Naive thymus-derived CD4-positive, alpha-beta T cell (primary cell): ENCODE measurements at places on chromosomes 6 and 20.
A peak's percentile ranks its signal among the peaks of the same experiment; 100 is the strongest.

GRCh38 chr20:25389858-25390537 is 637 bp downstream of the ABHD12 start:
- peak; percentile 16 for DNase-seq

DNA sequence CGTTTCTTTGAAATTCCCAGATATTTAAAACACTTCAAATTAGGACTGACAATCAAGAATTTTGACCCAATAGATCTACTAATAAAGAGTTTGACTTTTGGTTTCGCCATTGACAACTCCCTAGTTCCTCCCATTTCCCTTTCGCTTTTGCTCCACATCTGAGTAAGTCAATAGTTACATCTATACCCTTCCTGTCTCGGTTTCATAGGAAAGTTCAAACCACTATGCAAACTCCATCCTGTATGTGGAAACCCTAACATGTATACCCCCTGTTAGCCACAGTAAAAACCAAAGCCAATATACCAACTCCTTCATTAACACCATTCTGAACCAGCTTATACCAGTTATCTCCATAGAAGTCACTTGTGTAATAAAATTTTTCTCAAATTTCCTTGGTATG is 311.1 kb downstream of the MMUT start:
- DNase-seq, result no peak

GRCh38 chr20:48945840-48946514 is 24.5 kb downstream of the ARFGEF2 start:
- no peak for DNase-seq

- DNase-seq, result no peak
Measured at GRCh38 chr6:35036828-35037663, 104.1 kb downstream of the TCP11 start.

DNA sequence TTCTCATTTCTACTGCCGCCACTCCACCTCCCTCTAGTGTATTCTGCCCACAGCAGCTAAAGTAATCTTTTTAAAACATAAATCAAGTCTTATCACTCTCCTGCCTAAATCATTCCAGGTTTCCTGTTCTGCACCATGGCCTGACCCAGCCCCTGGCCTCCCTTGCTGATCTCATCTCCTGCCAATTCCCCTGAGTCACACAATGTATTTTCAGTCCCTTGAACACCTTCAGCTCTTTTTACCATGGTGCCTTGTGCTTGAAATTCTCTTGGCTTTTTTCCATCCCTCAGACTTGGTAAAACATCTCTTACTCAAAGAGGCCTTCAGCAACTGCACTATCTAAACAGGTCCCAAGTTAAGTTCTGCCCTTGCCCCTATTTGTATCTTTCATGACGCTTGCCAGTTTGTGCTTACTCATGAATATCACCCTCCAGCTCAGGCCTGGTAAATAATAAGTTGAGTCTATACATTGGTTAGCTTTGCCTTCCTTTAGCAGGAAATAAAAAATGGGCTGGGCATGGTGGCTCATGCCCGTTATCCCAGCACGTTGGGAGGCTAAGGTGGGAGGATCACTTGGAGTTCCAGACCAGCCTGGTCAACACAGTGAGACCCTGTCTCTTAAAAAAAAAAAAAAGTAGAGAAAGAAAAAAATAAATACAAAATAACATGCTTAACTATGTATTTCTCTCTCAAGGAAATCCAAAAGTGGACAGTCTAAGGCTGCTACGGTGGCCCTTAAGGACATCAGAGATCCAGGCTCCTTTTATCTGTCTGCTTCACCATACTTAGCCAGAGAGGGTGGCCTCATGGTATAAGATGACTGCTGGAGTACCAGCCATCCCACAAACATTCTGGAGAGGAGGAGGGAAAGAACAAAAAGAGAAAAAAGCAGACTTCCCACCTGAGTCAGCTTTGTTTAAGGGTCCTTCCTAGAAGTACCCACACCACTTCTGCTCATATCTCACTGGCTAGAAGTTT is 62.2 kb downstream of the ARFGEF2 start:
- DNase-seq, result no peak

GRCh38 chr6:29632789-29633533 is at the start of gene GABBR1:
Gene GABBR1 (minus strand): TSS chr6:29633183. CDS start chr6:29632385, 798 bp downstream.
- DNase-seq, result peak; percentile 73

DNA sequence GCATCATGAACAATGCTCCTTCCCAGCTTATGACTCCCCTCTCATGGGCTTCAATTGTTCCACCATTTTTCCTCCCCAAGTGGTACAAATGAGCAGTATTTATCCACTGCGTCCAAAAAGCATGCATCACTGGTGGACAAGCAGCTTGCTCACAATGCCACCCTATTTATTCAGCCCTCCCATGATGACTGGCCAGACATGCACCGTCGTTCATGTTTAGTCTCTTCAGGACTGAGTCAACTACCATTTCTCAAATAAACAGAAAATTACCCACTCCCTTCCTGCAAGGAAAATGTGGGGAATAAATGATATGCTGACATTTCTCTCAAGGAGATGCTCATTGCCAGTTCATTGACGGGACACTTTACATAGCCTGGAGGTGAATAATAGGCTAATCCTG is 300.4 kb downstream of the C6orf118 start:
- DNase-seq, result no peak

GRCh38 chr20:41505184-41505583 is 113.0 kb downstream of the CHD6 start:
- DNase-seq, result no peak

- no peak for DNase-seq
Measured at GRCh38 chr20:59977086-59977485, 18.9 kb downstream of the CDH26 start.
